ENCODE measurements at places on chromosomes 2 and 18.

DNA sequence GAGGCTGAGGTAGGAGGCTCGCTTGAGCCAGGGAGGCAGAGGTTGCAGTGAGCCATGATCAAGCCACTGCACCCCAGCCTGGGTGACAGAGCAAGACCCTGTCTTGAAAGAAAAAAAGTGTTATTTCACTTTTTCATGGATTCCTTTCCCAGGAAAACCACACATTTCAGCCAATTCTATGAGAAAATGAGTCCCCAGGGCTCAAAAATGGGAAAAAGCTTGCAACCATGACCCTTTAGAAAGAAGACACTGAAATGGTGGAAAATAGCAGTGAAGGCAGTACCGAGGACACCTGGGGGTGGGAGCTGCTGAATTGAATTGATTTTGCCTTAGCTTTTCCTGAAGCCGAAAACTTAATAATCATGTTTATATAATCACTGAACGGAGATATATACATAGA, 284.2 kb upstream of the HDAC4 start:
- no peak for DNase-seq

GRCh38 chr2:217273851-217274250, 414.0 kb upstream of the TNP1 start:
- DNase-seq: no peak

DNA sequence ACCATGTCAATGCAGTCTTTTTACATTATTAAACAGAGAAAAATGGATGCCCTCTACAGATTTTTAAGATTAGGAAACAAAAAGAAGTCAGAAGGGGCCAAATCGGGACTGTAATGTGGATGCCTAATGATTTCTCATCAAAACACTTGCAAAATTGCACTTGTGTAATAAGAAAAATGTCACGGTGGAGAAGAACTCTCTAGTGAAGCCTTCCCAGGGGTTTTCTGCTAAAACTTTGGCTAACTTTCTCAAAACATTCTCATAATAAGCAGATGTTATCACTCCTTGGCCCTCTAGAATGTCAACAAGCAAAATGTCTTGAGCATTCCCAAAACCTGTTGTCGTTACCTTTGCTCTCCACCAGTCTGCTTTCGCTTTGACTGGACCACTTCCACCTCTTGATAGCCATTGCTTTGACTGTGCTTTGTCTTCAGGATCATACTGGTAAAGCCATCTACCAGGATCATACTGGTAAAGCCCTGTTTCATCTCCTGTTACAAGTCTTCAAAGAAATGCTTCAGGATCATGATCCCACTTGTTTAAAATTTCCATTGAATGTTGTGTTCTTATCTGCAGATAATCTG, 226.8 kb downstream of the TNS1 start:
- no peak for DNase-seq

DNA sequence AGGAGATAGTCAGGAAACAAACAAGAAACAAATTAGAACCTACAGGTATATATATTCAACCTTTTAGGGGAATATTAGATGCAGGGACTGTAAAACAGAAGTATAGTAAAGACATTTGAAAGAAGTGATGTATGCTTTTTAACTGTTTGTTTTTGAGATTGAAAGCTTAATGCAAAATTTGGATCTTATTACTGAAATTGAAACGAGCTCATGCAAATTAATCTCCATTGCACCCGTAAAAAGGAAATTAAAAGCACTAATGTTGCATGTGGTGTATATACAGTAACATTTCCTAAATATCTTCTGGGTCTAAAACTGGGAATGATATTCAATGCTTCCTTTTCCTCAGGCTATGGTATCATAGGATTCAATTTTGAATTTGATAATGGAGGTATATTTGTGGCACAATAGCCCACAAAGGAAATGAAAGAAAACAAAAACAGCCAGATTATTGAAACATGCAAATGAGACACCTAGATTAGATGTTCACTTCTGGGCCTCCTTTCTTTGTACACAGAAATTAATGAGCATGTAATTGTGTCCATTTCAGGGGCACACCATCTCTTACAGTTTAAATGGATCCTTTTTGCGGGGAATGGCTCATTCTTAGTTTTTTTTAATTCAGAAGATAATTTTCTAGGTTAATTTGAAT, 1.6 kb upstream of the ELOA2 start:
- no peak for DNase-seq

DNA sequence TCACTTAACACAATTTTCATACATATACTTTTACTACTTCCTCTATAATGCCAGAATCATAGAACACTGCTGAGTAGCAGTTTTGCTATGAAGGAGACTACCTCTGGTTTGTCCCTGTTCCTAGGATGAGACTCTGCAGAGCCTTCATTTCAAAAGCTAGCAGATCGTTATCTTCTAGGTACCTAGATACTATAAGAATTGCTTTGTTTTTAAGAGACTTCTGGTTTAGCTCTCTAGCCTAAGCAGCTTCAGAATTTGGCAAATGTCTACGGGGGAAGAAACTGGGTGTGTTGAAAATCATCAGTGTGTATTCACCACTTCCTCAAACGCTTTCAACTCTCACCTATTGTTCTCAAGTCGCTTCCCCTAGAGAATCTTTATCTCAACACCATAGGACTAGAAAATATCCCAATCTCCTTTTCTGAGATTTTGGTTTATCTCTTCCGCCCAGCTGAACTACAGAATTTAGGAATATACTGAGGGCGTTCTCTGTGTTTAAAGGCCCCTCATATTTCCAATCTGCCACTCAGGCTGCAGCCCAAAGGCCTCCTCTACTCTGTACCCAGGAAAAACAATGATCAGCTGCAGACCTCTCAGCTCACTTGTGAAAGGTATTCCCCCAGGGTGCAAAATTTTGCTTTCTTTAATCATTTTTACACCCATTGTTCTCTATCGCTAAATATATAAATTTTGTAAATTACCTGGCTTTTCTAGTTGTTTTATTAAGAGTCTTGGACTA, 28.7 kb downstream of the SMAD2 start:
- no peak for DNase-seq

All from stimulated activated CD4-positive, alpha-beta T cell treated with anti-CD3 and anti-CD28 coated beads, Interleukin-1b, Interleukin-23, amount 100 ng/mL, for 1 hour (primary cell).